ENCODE measurements at places on chromosomes 1 and 21. TPM values are rescaled to one million over a fixed set of nuclear protein-coding genes. Genes with fewer than 3 reads are reported as not detected.

The C8A gene
- not detected for total RNA-seq

The CLCN6 gene
- total RNA-seq = 12.8 TPM

The PPP2R5A gene
- 63.1 TPM for total RNA-seq

DNA sequence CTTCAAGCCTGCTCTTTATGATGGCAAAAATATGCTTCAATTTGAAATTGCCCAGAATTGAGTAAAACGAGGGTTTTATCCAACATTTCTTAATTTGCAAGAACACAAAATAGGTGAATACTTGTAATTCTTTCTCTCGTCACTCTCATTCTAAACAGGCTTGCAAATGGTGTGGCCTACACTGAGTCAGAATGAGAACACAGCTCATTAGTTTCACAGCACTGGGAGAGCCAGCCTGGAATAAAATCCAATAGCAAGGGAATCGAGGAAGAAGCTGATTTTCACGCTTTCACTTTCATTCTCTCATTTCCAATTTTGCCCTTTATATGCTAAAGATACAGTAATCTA lies 537.5 kb downstream of the LTN1 start:
- no peak for ATAC-seq

- no peak for ATAC-seq
Measured at GRCh38 chr1:73886716-73887115, 311.3 kb downstream of the LRRIQ3 start.

- ATAC-seq = no peak
Measured at GRCh38 chr1:219226196-219226595, 52.5 kb downstream of the LYPLAL1 start.

GRCh38 chr1:92554216-92554615 lies 67.5 kb upstream of the GFI1 start:
- no peak for ATAC-seq

- ATAC-seq = no peak
Measured at GRCh38 chr1:180195401-180195800, 34.7 kb upstream of the LHX4 start.

DNA sequence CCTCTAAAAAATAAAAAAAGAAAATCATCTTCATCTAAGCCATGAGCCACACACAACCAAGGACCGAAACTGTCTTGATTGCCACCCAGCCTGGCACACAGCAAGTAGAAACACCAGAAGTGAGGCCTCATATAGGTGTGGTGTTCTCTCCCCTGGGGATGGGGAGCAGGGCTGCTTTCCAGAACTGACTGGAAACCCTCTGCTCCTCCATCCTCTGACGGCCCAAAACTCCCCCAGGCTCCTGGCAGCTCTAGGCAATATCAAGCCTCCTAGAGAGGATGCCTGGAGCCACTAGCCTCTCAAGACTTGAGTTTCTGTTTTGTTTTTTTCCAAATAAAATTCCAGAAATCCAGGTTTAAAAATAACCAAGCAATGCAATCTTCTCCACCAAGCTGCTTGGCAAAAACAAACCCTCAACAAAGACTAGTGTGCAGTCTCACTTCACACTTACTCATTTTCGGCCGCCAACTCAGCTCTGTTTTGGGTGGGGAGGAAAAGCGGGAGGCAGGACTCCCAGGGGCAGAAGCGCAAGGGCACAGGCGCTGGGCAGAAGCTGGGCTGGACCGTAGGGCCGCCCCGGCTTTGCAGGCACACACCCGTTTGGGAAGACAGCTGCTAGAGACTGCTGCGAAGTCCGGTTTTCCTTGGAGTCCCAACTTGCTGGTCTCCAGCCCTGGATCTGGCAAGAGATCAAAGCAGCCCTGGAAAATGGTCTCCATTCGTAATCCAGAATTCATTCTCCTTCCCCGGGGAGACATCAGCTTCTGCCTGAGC lies 78.2 kb upstream of the CAPZB start:
- ATAC-seq = peak; percentile 89

DNA sequence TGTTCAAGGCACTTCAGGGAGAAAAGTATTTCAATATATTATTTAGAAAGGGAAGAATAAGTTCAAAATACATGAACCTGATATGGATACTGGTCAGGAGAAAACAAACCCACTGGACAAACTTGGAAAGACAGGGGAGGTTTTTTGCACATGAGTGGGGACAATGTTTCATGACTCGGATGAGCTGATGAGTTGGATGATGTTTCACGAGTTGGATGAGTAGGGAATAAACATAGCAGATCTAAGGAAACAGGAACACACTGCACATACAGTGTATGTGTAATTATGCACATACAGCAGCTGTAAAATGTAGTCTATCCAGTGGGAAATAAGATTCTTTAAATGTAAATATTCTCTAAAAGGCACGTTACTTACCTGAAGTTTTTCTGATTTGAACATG lies 682.9 kb upstream of the ADAMTS5 start:
- ATAC-seq = no peak

DNA sequence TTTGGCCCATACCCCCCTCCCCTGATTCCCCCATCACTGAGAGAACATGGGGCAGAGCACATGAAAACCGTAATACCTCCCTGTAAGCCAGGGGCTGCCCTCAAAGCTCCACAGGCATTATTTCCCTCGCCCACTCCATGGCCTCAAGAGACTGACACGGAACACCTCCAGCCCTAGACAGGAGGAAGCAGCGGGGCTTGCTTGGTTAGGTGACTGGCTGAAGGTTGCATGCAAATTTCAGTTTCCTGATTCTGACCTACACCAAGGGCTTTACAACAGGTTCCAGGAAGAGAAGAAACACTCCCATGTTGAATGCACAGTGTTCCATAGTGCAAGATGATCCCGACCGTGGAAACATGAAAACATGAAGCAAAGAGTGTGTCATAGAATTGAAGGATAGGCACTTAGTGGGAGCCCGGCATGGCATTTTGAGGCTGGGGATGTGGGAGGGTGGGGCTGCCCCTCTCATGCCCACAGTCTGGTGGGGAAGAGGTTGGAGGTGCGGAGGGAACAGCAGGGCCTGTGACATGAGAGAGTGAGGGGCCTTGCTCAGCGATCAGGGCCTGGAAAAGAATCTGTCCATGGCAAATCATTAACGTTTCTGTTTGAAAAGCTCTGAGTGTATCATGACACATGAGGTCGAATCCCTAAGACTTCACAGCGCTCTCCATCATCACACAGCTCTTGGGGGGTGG lies 33.5 kb downstream of the GPR137B start:
- no peak for ATAC-seq

- ATAC-seq = no peak
Measured at GRCh38 chr1:17099616-17100340, 19.5 kb downstream of the PADI2 start.

- no peak for ATAC-seq
Measured at GRCh38 chr1:22275626-22276395, 132.9 kb upstream of the WNT4 start.

GRCh38 chr1:165537356-165538109 lies 6.3 kb upstream of the LRRC52 start:
- ATAC-seq = no peak

- no peak for ATAC-seq
Measured at GRCh38 chr1:168683871-168684270, 45.1 kb downstream of the DPT start.

DNA sequence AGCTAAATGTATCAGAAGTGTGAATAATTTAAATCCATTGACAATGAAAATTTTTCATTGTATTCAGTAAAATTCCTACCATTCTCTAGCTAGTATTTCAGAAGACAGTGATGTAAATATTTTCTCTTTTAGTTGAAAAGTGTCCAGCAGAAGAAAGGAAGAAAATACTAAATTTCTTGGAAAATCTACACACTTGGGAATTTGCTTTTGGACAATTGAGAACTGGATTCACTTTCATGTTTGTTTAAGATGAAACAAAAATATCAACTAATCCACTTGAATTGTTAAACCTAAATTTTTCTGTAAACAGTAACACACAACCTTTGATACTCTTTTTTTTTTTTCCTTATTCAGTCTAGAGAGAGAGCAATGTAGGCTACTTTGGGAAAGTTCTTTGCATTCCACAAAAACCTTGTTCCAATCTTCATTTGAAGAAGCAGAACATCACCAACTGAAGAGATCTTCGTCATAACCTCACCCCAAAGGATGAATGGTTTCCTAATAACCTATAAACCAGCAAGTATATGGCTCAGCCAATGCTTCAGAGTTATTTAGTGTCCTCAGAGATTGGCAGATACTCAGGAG lies 155.1 kb upstream of the GORAB start:
- no peak for ATAC-seq
